Bronchial epithelial cell (primary cell): ENCODE measurements at places on chromosomes 1 and 21. TPM values are rescaled to one million over a fixed set of nuclear protein-coding genes. Genes with fewer than 3 reads are reported as not detected.
A peak's percentile ranks its signal among the peaks of the same experiment; 100 is the strongest.

Gene CSDE1
- total RNA-seq = 875 and 1,184 TPM in 2 replicates

Gene AUNIP
- total RNA-seq = 2.4 TPM in 2 replicates

GRCh38 chr1:67135354-67135753 lies 584 bp upstream of the C1orf141 start:
- peak; percentile 57 for DNase-seq

- DNase-seq = no peak
Measured at GRCh38 chr1:145947551-145947950, 10.3 kb downstream of the LIX1L start.

- no peak for DNase-seq
Measured at GRCh38 chr1:14296795-14297194, 301.7 kb upstream of the KAZN start.

GRCh38 chr1:53220962-53221286 lies 490 bp upstream of the CZIB start:
- no peak for DNase-seq

DNA sequence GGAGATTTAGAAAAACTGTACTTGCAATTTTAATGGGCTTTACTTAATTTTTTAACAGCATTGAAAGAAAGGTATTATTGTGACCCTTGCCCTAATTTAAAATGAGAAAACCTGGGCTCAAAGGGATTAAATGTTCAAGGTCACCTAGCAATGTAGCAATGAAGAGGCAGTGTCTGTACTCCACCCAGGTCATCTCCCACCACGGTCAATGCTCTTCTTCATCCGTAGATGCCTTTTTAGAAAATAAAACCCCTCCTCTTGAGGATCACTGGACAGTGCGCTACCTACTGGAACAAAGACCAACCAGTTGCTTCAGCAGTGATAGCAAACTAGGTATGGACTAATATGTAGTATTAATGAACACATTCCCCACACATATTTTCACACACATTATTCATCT lies 29.8 kb upstream of the HAO2 start:
- no peak for DNase-seq

DNA sequence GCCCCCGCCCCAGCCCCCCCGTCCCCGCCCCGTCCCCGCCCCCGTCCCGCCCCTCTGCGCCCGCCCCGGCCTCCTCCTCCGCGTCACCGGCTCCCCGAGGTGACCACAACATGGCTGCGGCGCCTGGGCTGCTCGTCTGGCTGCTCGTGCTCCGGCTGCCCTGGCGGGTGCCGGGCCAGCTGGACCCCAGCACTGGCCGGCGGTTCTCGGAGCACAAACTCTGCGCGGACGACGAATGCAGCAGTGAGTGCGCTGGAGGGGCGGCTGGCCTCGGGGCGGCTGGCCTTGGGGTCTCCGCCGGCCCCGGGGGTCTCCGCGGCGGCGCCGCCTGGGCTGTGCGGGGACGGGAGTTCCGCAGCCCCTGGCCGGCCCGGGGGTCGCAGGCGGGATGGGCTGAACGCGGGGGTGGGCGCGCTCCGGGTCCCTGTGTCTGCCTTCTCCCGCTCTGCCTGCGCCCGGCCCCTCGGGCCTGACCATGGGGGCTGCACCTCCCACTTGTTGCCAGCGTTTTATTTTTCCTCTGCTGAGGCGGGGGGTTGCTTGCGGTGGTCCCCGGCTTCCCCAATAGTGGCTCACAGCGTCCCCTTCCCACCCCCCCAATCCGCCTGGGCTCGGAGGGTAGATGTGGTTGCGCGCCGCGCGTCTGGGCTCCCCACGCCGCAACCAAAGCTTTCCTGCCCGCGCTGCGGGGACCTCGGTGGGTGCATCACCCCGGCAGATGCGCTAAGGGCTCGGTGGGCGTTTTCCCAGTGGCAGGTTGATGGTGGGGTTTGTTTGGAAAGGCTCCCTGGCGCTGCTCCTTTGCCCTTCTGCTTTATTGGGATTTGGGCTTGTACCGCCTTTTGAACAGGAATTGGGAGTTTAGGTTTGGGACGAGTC lies at the start of gene MIA3:
Gene MIA3, plus strand, starts transcription at position 97 of the 879 bp plus-strand sequence. Its CDS starts 14 bp downstream, at position 111.
- peak; percentile 14 for DNase-seq
